ENCODE measurements at places on chromosomes 4 and X. TPM values are rescaled to one million over a fixed set of nuclear protein-coding genes. Genes with fewer than 3 reads are reported as not detected.
A peak's percentile ranks its signal among the peaks of the same experiment; 100 is the strongest.

DNA sequence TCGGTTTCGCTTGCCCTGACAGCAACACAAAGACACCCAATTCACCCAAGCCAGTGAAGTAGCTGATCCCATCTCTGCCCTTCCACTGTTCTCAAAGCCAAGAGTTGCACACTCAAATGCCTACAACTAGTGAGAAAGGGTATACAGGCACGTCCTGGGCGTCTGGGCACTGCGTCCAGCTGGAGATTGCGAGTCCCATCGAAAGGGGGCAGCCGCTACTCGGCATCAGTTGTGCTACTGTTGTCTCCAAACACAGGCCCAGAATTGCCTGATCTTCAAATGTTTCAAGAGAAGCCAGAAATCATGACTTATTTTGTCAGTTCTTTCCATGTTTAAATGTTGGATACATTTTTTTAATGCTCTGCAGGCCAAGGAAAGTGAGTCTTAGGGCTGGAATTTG, 487.8 kb downstream of the BCOR start:
- no peak for DNase-seq

DNA sequence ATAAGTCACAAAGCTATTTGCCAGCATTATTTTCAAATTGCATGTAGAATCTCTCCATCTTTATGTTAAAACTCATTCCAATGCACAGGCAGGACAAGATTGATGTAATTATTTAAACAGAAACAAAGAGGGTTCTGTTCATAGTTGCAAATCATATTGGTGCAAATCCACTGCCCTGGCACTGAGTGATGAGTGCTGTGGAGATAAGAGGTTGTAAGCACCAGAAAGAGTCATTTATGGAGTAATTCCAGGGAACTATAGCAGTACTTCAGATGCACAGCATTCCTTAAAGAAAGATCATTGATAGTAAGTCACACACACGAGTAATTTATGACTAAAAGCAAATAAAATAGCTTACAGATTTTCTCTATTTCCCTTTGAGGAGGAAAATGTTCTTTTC, 337.7 kb upstream of the CTSO start:
- DNase-seq: peak; percentile 74

DNA sequence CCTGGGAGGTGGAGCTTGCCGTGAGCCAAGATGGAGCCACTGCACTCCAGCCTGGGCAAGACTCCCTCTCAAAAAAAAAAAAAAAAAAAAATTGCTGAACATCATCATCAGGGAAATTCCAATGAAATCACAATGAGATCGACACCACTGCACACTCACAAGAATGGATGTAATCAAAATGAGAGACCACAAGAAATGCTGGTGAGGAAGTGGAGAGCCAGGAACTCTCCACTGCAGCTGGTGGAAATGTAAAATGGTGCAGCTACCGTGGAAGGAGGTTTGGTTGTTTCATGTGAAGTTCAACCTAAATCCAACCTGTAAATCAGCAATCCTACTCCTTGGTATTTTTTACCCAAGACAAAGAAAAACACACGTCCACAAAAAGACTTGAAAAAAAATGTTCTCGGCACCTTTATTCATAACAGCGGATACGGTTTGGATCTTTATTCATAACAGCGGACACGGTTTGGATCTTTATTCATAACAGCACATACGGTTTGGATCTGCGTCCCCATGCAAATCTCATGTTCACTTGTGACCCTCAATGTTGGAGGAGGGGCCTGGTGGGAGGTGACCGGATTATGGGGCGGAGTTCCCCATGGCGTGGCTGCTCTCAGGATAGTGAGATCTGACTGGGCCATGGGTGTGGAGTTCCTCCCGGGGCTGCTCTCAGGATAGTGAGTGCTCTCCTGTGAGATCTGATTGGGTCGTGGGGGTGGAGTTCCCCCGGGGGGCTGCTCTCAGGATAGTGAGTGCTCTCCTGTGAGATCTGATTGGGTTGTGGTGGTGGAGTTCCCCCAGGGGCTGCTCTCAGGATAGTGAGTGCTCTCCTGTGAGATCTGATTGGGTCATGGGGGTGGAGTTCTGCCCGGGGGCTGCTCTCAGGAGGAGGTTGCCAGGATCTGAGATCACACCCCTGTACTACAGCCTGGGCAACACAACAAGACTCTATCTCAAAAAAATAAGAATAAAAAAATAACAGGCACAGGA, 7.7 kb downstream of the GAK start:
- peak; percentile 78 for DNase-seq

DNA sequence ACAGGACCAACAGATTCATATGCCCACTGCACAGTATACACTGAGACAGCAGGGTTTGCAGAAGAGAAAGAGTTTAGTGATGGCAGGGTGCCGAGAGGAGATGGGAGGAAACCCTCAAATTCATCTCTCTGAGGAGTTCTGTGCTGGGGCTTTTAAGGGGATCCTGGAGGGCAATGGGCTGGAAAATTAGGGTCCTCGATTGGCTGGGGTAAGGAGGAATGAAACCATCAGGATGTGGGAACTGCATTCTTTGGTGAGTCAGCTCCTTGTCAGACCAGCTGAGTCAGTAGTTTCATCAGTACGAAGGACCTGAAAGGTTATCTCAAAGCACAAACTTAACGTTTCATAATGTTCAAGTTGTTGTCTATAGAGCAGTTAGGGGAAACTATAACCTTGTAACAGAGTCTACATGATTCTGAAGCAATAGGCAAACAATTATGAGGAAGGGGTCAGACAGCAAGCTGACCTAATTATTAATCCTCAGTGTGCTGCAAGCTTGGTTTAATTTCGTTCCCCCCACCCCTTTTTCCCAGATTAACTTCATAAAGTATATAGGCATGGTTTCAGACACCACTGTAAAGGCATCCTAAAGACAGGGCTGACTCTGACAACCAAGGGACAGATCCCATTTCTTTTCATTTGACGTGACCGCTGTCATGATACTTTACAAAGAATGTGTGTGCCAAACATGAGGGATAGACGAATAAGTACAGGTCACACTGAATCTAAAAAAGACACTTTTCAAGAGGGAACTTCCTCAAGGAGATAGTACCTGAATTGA, 1.5 kb upstream of the MSMO1 start:
- DNase-seq: peak; percentile 93

Gene GUCY1B1
- 2.9 TPM for total RNA-seq

GRCh38 chr4:14309431-14309830, 681.9 kb upstream of the BOD1L1 start:
- DNase-seq: no peak

DNA sequence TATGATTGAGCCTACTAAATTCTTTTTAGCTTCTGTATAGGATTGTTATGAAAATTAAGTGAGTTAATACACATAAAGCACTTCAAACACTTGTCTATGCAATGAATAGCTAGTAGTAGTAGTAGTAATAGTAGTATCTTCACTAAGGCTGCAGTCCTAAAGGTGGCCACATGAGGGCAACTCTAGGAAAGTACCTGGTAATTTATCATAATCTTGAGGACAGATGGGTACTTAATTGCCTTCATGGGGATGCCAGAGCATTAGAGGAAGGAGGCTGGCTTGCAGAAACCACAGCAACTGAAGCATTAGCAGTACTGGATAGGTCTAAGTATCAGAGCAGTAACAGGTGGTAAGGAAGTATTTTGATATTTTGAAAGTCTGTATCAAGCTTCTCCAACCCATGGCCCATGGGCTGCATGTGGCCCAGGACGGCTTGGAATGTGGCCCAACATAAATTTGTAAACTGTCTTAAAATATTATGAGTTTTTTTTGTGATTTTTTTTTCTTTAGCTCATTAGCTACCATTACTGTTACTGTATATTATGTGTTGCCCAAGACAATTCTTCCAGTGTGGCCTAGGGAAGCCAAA, 17.3 kb downstream of the NIPAL1 start:
- DNase-seq: peak; percentile 3

Gene AGTR2
- total RNA-seq: not detected

- no peak for DNase-seq
These were observed 156.0 kb downstream of the DEFB131A start for GRCh38 chr4:9600246-9600645.
